ENCODE measurements at places on chromosomes 2 and 18. TPM values are rescaled to one million over a fixed set of nuclear protein-coding genes. Genes with fewer than 3 reads are reported as not detected.

Gene MAB21L4
- 0.26 TPM for total RNA-seq

Gene IL18RAP
- total RNA-seq, result not detected

Gene TLX2
- 0.36 TPM for total RNA-seq

Gene GYPC
- total RNA-seq, result not detected
